ENCODE measurements at places on chromosomes 2 and 18.
A peak's percentile ranks its signal among the peaks of the same experiment; 100 is the strongest.

DNA sequence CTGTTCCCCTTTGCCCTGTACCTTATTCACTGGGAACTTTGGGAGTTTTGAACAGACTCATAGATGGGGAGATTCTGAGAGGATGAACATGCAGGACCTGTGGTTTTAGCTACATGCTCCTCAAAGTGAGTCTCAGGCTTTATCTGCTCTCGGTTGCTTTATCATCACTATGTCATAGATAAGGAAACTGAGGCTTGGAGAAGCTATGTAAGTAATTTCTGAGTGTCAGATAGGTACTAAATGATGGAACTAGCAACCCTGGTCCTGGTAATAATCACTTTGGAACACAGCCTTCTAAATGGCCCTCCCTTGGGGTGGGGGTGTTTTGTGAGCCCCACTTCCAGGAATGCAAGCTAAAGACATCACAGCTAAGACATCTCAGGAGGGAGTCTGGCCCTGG, 186.2 kb upstream of the MEX3C start:
- no peak for DNase-seq

DNA sequence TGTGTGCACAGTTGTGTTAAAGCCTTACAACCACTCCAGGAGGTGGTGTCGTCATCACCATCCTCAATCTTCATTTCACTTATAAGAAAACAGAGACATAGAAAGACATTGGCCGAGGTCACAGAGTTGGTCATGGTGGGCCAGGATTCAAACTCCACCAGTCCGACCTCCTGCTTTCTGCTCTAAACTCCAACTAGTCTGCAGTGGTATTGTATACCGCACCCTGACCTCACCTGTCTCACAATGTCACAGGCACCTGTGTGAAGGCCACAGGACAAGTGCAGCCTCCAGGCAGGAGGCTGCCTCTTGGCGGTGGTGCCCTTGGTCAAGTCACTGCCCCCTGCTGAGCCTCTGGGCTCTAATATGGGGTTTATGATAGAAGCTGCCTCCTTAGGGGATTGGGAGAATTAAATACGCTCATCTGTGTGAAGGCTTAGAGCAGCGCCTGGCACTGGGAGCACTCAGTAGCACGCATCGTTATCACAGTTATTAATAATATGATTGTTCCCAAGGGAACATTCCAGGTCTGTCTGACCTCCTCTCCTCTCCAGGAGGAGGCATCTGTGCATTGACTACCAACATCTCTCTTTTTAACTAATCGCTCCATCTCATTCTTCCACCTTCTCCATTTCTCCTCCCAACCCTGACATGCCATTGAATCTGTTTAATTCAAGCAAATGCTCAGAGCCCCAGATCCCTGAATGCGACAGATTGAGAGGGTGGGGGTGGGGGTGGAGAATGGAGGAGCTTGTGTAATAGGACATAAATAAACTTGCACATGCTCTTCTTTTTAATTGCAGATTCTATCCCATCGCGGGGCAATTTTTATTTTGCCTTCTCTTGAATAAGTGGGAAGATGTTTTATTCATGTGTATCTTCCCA, 112.7 kb downstream of the MCFD2 start:
- no peak for DNase-seq

- no peak for DNase-seq
These were observed 60.1 kb downstream of the RDH14 start for GRCh38 chr2:18500333-18500732.

DNA sequence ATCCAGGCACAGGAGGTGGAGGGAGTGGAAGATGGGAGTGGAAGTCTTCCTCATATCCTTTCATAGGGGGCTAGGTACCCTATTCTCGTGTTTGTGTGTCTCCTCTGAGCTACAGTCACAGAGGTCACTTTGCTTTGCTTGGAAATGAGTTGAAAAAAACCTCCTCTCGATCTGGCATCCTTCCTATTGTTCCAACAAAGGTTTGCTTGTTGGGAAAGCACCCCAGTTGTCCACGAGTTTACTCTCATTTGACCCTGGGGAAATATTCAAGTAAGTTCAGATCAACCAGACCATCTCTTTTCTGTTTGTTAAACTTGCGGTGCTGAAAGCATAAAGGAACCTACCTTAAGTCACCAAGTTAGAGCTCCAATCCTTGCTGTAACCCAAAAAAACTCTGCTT, 59.3 kb downstream of the ARHGEF33 start:
- no peak for DNase-seq

DNA sequence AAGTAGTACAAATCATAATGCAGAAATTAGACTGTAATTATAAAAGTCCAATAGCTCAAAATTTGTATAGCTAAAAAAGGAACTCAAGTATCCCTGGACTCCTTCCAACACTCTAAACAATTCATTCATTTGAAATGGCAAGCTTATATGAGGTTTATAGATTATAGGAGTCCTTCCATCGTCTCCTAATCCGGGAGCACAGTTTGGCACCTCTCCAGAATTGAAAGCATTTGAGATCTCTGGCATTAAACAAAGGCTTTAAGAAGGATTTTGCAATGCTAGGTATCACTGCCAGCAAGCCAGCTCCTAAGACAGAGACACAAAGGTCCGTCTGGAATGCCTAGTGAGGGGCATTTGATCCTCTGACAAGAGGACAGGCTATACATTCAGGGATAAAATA, 90.9 kb downstream of the ACVR1 start:
- DNase-seq, result no peak

DNA sequence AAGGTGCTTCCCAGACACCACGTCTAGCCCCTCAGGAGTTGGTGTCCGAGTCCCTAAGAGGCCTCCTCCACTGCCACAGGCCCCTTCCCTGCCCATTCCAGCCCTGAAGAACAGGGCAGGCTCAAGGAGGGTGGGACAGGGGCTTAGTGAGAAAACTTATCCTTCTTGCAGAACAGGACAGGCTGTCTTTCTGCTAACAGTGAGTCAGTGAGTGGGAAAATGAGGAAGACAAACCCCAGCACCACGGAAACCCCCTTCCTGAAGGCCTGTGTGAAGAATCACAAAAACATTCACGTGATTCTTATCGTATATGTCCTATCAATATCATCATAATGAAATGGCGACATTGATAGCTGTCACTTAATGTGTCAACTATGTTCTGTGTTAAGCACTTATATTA, 9.8 kb downstream of the FZD7 start:
- DNase-seq, result no peak

- DNase-seq, result no peak
These were observed 14.5 kb downstream of the ATG16L1 start for GRCh38 chr2:233265899-233266431.

DNA sequence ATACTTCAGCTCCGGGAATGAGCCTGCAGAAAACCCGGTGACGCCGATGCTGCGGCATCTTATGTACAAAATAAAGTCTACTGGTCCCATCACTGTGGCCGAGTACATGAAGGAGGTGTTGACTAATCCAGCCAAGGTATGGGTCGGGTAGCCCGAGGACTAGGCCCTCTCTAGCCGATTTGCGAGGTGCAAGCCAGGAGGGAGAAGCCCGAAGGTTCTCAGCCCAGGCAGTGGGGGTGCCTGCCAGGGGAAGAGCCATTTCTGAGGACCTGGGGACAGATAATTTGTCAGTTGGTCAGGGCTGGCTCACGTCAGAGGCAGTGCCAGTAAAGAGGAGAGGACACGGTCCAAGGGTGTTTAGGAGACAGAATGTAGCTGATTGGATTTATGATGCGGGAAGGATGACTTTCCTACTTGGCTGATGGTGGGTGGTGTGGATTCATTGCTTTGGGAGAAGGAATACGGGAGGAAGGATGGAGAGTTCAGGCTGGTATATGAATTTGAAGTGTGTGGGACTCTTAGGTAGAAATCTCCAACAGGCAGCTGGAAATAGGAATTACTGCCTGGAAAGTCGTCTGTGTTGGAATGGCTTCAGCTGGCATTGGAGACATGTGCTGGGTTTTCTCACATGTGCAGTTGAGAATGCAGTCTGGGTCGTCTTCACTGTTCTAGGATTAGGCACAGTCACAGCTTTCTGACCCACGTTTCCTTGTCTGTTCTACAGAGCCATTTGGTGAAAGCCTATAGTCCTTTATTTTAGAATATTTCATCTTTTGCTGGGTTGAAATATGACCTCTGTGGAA, 874 bp downstream of the NDUFAF7 start:
- no peak for DNase-seq

- no peak for DNase-seq
These were observed 55.9 kb downstream of the RELCH start for GRCh38 chr18:62242955-62243354.

- DNase-seq, result no peak
These were observed 894.6 kb downstream of the DCC start for GRCh38 chr18:53234610-53235009.

DNA sequence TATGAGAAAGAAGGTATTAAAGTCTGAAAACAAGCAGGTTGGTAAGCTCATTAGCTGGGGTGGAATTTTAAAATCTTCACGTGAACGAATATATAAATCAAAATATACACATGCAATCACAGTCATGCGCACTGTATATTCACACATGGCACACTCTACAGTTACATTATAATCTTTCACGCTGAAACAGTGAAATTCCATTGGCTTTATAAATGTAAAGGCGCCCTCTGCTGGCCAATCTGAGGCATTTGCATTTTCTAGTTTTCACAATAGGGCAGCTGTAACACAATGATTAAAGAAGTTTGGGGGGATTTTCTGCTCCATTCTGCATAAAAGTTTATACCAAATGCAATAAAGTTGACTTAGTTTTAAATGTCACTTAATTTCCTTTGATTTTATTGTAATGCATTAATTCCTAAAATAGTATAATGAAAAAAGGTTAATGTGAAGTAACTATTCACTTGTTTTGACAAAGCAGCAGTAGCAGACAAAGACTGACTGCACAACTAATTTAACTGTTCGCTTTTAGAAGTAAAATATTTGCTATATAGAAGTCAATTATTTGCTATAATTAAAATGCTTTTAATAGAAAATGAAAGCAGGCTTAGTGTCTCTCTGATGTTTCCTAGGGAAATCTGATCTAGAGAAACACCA, 17.2 kb downstream of the IFIH1 start:
- DNase-seq, result peak; percentile 32

DNA sequence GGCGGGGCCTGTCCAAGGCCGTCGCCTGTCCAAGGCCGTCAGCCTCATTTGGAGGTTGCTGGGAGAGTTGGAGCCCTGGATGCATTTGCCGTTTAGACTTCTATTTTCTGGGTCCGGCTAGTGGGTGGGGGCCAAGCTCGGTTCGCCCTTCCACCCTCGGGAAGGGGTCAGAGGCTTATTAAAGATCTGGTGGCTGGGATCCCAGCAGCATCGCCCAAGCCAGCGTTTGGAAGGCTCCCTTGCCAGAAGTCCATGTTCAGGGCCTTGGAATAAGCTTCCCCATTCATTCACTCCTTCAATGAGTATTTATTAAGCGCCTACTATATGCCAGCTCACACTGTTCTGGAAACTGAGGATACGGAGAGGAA, 516 bp upstream of the DOCK10 start:
- no peak for DNase-seq

DNA sequence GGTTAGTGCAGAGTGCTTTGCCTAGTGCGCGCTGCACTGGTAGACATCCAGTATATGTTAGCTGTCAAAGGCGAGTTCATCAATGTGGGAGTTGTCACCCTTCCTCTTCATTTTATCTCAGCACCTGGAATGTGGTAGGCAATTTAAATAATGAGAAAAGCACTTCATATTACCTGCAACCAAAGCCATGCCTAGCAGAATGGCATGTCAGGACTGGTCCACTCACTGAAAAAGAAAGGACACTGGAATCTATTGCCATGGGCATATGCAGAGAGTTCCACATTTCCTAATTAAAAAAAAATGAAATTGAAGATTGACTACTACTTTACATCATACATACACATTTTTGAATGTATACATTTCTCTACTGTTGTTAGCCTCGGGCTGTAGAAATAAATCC, 139.6 kb downstream of the PAX3 start:
- DNase-seq, result no peak

- DNase-seq, result no peak
These were observed 189.2 kb downstream of the NCK2 start for GRCh38 chr2:105933906-105934305.

DNA sequence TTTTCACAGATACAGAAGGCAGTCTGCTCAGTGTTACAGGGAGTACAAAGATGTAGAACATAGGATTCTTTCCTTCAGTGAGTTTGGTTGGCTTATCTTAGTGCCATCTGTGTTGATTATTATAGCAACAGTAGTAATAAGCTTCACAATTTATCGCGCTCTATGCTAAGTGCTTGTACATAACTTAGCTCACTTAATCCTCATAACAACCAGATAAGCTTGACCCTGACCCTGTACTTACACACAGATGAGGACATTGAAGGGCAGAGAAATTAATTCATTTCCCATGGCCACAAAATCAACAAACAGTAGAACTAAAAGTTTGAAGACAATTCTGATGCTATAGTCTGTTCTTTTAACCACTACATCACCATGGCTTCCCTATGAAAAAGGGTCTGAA, 121.8 kb downstream of the SPHKAP start:
- no peak for DNase-seq

DNA sequence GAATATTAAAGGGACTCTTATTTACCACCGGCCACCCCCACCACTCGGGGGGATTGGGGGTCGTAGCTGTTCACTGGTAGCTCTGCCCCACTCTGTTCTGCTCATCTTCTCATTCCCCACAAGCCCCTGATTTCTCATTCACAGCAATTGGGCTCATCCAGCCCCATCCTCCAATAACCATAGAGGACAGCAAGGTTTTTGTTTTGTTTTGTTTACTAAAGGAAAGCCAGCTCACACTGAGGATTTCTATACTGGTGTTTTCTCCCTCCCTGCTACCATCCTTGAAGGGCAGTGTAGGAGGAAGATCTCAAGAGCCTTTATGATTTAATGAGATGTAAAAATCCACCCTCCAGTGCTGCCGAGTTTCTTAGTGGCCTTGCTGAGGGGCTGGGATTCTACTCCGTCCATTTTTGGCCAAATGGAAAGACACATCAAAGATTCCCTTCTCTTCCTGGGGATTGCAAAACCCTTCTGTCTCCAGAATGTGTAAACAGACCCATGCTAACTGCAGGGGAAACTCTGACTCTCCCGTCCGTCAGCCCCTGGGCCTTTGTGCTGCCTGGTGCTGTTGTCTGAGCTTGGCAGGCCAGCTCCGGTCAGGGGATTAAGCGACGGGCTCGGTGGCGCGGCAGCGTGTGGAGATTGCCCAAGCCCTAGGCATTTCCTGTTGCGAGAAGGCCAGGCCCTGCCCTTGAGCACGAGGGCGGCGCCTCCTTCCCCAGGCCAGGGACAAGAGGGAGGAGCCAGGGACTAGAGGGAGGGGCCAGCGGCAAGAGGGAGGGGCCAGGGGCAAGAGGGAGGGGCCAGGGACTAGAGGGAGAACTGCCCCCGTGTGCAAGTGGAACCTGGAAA, 165.0 kb downstream of the ANTXR1 start:
- no peak for DNase-seq

- DNase-seq, result no peak
These were observed 6.9 kb upstream of the CCBE1 start for GRCh38 chr18:59704146-59704545.

Data from stimulated activated CD8-positive, alpha-beta memory T cell treated with anti-CD3 and anti-CD28 coated beads, Interleukin-15, amount 100 ng/mL, for 1 hour (primary cell).